ENCODE measurements at places on chromosomes 7 and 10.

DNA sequence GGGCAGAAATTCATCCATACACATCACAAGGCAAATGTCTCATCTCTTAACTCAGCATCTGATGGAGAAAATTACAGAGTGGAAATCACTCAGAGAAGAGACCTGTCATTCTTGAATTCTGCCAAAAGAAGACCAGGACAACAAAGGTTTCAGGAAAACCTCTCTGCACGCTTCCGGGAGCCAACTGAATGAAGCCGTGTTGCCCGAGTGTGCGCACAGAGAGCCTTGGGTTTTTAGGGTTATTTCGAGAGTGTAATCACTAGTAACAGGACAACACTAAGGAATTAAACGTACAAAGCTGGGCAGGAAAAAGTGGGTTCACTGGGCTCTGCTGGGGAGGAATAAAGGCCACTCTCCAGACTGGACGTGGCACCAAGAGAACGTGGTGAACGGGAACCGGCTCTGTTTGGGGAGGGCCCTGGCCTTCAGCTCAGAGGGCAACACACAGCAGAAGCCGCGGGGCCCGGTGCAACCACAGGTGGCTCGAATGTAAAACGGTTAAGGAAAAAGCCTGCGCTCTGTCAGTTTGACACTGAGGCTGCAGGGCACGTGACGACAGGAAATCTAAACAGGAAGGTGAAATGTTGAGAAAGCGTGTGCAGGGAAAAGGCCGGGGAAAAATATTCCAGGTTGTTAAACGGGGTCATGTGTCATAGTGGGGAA lies 331.5 kb downstream of the DNAJB6 start:
- no peak for DNase-seq

- no peak for DNase-seq
These were observed 5.6 kb upstream of the OGDHL start for GRCh38 chr10:49767752-49768151.

GRCh38 chr7:22542254-22542653 lies 42.3 kb upstream of the STEAP1B start:
- DNase-seq, result no peak

DNA sequence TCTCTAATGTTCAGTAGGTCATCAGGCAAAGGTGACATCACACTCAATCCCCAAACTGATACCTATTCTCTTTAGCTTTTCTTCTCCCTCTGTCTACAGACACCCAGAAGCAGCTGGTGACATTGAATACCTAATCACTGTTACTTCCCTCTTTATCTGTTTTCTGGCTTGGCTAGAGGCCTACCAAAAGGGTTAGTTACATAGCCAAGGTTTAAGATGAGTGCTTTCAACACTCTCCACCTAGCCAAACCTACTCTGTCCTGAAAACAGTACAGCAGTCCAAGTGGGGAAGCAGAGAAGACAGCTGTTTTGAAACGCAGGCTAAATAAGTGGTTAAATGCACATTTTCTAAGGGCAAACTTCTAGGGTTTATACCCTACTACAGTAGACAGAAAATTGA lies 39.4 kb downstream of the CCNJ start:
- DNase-seq, result no peak

GRCh38 chr10:18306031-18306430 lies 165.8 kb downstream of the CACNB2 start:
- DNase-seq, result no peak

GRCh38 chr7:74009719-74010118 lies 18.3 kb upstream of the ELN start:
- DNase-seq, result no peak

DNA sequence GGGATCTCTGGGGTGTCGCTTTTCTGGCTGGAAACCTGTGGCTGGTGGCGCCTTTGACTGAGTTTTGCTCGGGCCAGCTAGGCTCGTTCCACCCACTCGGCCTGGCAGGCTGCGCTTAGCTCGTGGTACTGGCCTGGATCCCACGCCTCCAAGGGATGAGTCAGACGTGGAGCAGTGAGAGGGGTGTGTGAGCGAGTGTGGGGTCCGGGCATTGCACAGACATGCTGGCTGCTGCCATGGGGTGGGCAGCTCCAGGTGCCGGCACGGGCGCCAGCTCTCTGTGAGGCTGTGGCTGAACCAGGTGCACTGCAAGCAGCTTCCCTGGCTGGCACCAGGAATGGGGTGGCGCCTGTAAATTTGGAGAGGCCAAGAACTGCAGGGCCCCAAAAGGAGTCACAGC lies 63.1 kb upstream of the CACNA2D1 start:
- no peak for DNase-seq

GRCh38 chr10:110444004-110444337 lies 53.7 kb upstream of the DUSP5 start:
- DNase-seq, result no peak

DNA sequence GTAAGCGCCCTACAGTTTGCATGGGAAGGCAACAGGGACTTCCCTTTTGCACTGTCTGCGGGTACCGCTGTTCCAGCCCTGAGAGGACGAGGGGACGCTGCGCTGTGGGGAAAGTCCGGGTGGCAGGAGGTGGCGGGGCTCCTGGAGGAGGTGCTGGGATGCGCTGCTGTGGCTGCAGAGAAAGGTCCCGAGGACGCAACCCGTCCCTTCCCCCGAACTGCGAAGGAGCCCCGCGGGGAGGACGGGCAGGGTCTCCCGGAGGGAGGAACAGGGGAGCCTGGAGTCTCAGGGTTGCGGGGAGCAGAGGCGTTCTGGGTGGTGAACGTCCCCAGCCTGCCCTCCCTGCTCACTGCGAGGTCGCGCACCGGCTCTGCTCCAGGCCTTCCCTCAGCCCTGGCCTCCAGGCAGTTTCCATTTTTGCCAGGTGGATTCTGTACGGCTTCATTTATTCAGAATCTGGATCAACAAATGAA lies 91.6 kb downstream of the CXCL12 start:
- DNase-seq, result no peak

- no peak for DNase-seq
These were observed 60.7 kb downstream of the EXOC4 start for GRCh38 chr7:133313575-133313974.

DNA sequence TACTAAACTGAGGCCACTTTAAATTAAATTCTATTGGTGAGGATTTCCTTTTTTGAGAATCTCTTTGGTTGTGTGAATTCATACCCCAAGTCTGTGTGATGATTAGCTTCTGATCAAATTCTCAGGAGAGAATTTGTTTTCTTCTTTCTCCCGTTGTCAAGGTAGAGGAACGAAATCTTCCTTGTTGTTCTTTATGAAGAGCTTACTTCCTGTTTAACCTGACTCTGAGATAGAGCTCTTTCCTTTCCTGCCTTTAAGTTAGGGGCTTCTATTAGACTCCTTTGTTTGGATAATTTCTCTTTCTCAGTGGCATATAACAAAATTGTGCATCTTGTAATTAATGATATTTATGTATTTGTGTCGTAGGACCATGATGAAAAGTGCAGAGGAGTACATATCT lies 572.1 kb downstream of the REEP3 start:
- no peak for DNase-seq

DNA sequence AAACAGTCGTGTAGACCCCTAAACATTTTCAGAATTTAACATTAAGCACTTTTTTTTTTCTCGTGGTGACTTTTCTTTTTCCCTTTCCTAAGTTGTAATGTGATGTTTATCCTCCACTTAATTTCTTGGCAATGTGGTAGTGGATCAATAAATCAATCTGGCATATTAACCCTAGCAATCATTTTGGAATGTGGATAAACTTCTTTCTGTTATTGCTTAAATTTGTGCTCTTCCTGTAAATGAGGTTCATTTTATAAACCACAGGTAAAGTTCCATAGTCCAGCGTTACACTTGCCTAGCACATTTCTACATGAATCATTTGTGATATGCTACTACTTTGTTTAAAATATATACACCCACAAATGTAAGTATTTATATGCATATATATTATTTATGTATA lies 247.4 kb upstream of the ETV1 start:
- no peak for DNase-seq

GRCh38 chr7:40527723-40528122 lies 392.9 kb downstream of the SUGCT start:
- DNase-seq, result no peak

GRCh38 chr10:49023752-49024151 lies 84.1 kb upstream of the LRRC18 start:
- no peak for DNase-seq

All from NCI-H1436 treated with DMSO at 0.1 percent for 48 hours (cell line).